ENCODE measurements at places on chromosomes 16 and 17.
A peak's percentile ranks its signal among the peaks of the same experiment; 100 is the strongest.

GRCh38 chr16:72241930-72242329 is 70.0 kb upstream of the PMFBP1 start:
- DNase-seq, result no peak

DNA sequence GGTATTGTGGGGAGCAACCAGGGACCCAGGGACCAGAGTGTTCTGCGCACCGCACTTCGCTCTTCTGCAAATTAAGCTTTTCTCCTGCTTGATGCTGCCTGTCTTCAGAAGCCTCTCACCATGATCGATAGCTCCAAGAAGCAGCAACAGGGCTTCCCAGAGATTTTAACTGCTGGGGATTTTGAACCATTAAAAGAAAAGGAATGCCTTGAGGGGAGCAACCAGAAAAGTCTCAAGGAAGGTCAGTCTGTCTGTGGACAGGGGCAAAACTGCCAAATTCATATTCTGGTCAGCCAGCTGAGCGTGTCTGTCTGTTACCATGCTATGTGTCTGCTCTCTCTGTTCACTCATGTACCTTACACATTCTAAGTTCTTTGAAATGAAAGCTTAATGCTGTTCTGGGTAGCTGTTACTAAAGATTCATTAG is 115.7 kb downstream of the MRTFB start:
- DNase-seq, result no peak

DNA sequence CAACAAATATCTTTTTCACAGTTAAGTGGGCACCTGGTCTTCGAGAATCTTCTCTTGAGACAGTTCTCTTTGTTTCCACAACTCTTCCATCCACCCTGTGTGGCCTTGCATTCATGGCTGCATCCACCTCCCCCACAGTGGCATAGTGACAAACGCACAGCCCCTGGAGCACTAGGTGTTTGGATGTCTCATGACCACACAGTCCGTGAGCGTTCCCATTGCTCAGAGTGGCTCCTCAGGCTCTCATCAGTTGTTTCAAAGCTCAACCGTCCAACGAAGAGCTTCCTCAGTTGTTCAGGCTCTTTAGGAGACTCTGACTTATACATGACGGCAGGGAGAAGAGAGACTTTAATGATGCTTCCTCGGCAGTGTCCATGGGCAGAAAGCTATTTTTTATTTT is 191.6 kb downstream of the CDRT15L2 start:
- DNase-seq, result no peak

DNA sequence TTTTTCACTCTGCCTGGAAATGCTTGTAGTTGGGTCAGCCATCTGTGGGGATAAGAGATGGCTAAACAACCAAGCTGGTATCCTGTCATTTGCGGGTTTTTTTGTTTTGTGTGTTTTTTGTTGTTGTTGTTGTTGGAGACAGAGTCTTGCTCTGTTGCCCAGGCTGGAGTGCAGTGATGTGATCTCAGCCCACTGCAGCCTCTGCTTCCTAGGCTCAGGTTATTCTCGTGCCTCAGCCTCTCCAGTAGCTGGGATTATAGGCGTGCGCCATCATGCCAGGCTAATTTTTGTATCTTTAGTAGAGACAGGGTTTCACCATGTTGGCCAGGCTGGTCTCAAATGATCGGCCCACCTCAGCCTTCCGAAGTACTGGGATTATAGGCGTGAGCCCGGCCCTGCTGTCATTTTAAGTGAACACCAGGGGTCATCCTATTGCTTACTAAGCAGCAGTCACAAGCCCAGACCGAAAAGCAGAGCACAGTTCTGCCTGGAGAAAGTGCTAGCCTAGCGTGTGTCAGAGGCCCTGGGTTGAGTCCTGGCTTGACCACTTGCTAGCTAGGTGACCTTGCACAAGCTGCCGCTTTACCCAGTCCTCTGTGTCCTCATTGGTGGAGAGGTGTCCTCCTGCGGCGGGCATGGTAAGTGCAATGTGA is 4.6 kb downstream of the SMCR8 start:
- DNase-seq, result no peak

GRCh38 chr16:26111900-26112299 is 420.1 kb downstream of the HS3ST4 start:
- no peak for DNase-seq

DNA sequence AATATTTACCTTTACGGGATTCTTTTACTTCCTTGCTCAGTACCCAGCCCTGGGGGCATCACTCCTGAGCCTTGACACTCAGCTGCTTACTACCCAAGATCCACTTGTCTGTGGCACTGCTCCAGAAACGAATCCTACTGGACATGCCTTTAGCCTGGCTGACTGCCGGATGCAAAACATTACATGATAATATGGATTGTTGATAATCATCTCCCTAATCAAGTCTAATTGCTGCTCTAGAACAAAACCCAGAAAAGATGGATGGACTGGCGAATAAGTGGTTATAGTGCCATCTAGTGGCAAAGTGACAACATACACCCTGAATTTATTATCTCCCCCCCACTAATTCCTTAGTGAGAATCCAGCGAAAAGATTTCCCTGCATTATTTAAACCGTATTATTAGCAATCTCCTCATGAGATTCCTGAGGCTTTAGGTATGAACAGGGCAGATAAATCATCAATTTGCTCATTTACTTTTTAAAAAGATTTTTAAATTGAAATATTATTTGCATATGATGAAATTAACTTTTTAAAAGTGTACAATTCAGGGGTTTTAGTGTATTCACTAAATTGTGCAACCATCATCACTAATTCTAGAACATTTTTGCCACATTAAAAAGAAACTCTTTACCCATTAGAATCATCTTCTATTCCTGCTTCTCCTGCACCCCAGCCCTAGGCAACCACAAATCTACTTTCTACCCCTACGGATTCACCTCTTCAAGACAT is 61.6 kb downstream of the RGS9 start:
- no peak for DNase-seq

DNA sequence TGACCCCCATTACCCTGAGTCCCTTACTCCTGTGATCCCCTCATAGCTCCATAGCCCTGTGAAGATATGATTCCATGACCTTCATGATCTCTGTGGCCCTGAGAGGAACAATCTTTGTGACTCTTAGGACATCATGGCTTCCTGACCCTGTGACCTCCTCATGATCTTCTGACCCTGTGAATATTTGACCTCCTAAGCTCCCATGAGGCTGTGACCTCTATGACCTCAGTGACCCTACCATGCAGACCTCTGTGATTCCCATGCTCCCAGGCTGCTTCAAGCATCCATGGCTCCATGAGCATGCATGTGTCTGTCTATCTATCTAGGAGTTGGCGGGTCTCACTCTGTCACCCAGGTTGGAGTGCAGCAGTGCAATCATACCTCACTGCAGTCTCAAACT is 12.1 kb downstream of the RIPOR1 start:
- no peak for DNase-seq

- no peak for DNase-seq
Observed at GRCh38 chr17:42975265-42975664, 4.6 kb downstream of the PTGES3L start.

GRCh38 chr17:17749921-17750320 is 68.7 kb downstream of the RAI1 start:
- DNase-seq, result peak; percentile 30

DNA sequence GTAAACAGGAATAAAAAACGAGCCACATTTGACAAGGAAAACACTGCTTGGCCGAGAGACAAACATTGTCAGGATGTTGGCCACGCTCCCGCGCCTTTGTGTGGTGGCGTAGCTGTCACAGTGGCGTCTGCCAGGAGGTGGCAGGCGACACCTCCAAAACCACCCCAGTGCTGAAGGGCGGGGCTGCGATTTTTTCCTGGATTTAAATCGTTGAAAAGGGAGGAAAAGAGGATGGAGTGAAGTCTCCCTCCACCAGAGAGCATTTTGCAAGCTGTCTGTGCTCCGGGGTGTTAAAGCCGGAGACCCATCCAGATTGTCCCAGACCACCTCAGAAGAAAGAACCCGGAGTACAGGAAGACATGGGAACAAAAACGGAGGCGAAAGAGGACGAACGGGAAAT is 12.7 kb downstream of the MRM3 start:
- peak; percentile 18 for DNase-seq

GRCh38 chr16:78800523-78800922 is 701.1 kb downstream of the WWOX start:
- no peak for DNase-seq

- no peak for DNase-seq
Observed at GRCh38 chr17:66727634-66728570, 107.0 kb upstream of the CACNG5 start.

GRCh38 chr17:5841862-5842261 is 228.3 kb upstream of the WSCD1 start:
- DNase-seq, result no peak

DNA sequence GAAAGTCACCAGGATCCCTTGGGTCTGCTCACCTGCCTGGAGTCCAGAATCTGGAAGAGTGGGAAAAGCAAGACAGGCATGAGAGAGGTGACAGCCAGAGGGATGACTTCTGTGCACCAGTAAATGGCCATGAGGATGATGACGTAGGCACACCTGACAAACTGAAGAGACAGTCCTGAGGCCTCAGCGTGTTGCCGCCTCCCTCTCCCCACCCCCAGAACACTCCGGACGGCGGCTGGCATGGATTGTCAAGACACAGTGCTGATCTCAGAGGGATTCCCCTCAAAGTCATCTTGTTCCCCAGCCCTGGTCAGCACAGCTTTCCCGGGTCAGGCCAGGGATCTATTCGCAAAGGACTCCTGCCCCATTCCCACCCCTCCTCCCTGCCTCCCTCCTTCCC is 6.2 kb downstream of the SLC13A5 start:
- no peak for DNase-seq

DNA sequence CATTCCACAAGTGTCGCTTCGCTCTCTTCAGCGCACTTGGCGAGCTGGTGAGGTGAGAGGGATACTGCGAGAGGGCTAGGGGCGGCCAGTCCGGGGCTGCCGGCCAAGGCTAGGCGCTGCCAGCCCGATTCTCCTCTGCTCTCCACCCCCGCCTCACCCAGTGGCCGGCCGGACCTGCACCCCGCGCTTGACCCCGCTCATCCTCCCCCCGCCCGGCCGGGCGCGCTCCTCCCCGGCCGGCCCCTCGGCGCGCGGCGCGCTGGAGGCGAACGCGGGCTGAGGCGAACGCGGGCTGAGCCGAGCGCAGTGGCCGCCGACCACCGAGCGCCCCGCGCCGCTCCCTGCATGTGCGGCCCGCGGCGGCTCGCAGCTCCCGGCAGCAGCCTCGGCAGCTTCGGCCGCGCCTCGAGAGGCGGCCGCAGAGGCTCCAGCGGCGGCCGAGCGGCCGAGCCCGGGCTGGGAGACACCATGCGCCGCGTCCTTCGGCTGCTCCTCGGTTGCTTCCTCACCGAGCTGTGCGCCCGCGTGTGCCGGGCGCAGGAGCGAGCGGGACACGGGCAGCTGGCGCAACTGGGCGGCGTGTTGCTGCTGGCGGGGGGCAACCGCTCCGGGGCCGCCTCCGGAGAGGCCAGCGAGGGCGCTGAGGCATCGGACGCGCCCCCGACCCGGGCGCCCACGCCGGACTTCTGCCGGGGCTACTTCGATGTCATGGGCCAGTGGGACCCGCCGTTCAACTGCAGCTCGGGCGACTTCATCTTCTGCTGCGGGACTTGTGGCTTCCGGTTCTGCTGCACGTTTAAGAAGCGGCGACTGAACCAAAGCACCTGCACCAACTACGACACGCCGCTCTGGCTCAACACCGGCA is at the start of gene SHISA9:
TSS of gene SHISA9 (plus strand) at position 2 of the 865 bp plus-strand sequence.
- no peak for DNase-seq

- DNase-seq, result no peak
Observed at GRCh38 chr17:31533546-31534155, 142.2 kb downstream of the RAB11FIP4 start.

DNA sequence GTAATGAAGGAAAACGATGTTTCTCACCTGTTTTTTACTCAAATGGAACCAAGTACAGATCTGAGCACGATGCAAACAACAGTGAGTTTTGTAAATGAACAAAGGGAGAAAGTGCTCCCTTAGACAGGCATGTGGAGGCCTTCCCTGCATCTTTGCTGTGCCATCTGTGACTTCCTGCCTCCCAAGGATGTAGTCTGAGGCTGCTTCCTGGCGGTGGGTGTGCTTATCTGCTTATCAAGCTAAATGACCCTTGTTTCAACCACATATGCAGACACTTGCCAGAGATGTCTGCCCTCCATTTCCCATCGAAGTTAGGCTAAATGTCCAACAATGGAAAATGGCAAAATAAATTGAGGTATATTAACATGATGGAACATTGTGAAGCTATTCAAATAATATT is 34.6 kb downstream of the RGS9 start:
- no peak for DNase-seq

GRCh38 chr17:7807206-7807605 is 26.8 kb upstream of the KDM6B start:
- DNase-seq, result no peak

- DNase-seq, result no peak
Observed at GRCh38 chr17:16617481-16618060, 36.1 kb downstream of the ZNF624 start.

All from effector CD8-positive, alpha-beta T cell (primary cell).